ENCODE measurements at places on chromosomes 4 and X.

GRCh38 chr4:121221201-121221600 is 57.1 kb upstream of the TNIP3 start:
- no peak for DNase-seq

GRCh38 chrX:65697915-65698796 is 30.7 kb downstream of the MSN start:
- no peak for DNase-seq

GRCh38 chr4:147830102-147830463 is 98.2 kb downstream of the ARHGAP10 start:
- DNase-seq = no peak

GRCh38 chr4:70306076-70306475 is 28.7 kb upstream of the CABS1 start:
- no peak for DNase-seq

- no peak for DNase-seq
These were observed 154.2 kb upstream of the SPANXC start for GRCh38 chrX:141396536-141396935.

DNA sequence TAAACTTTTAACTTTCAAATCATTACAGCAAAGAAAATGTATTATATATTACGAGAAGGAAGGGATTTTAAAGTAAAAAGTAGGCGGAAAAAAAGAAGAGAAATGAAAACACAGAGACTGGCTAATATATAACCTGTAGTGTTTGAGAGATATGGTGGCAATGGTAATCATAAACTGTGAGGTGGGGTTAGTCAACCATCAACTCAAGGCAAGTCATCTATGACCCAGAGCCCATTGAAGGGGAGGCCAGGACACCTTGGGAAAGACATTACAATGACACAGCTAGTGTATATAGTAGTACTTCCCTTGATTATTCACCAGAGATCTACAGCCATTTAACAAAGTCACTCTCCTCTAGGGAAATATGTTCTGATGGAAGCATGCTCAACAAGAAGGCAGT is 423.9 kb upstream of the PITX2 start:
- DNase-seq = no peak

DNA sequence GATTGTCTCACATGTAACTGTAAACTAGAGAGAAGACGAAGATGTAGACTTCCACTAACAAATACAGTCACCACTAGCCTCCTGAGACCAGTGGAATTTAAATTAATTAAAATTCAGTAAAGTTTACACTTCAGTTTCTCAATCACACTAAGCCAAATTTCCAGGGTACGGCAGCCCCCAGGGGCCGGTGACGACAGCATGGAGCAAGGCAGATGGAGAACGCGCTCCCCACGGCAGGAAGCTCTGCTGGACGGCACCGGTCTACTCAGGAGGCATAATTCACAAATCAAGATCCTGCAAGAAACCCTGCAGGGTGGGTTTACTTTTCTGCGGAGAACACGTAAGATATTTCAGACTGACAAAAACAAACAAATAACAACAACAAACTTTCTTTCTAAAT is 80.7 kb downstream of the FAT1 start:
- DNase-seq = no peak

DNA sequence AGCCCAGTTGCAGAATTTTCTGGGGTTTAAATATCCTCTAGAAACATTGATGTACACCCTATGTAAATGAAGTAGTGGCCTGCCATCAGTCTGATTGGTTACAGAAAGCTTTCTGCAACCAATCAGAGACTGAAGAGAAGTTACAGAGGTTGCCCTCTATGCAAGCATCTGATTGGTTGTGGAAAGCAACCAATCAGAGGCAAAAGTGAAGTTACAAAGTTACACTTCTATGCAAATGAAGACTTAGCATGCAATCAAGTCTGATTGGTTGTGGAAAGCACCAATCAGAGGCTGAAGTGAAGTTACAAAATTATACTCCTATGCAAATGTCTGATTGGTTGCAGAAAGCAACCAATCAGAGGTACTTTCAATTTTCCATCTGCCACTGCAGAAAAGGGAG is 51.9 kb upstream of the USP9X start:
- no peak for DNase-seq

DNA sequence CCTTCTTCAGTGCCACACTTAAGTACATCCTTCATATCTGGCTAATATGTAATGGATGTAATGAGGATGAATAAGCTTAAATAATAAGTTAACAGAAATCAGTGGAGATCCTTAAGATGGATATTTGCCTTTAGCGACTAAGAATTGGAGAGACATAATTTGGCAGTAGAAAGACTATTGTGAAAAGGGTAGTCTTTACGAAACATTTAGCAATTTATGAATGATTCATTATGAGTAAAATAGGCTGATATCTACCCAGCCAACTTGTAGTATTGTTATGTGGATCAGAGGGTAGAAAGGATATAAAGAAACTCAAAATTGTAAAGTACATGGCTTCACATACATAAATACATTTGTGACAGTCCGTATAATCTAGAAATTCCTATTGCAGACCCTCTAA is 2371.8 kb downstream of the PCDH7 start:
- DNase-seq = no peak

GRCh38 chr4:69485130-69485529 is 10.6 kb downstream of the UGT2B4 start:
- DNase-seq = no peak

GRCh38 chr4:7990807-7991459 is 51.3 kb upstream of the AFAP1 start:
- DNase-seq = no peak

GRCh38 chrX:46903458-46904242 is 8.6 kb upstream of the JADE3 start:
- peak; percentile 51 for DNase-seq

GRCh38 chrX:44731160-44731559 is 112.7 kb upstream of the DUSP21 start:
- DNase-seq = no peak

- DNase-seq = no peak
These were observed 7.0 kb upstream of the TLR3 start for GRCh38 chr4:186061921-186062320.

- no peak for DNase-seq
These were observed 398.2 kb upstream of the SPANXN1 start for GRCh38 chrX:144849141-144849540.

DNA sequence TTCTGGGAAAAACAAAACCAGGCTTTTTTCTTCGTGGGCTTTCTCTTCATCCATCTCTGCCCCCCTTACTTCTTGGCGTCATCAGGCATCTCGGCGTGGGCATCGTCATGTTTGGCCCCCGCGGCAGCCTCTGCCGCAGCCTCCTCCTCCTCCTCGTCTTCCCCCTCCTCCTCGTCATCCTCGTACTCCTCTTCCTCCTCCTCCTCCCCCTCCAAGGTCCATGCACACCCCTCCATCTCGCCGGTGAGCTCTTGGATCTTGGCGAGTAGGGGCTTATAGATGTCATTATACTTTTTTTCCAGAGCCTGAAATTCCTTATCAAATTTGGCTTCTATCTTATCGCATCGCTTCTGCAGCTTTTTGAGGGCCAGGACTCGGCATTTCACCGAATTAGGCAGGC is 488 bp downstream of the NAP1L5 start:
- no peak for DNase-seq

DNA sequence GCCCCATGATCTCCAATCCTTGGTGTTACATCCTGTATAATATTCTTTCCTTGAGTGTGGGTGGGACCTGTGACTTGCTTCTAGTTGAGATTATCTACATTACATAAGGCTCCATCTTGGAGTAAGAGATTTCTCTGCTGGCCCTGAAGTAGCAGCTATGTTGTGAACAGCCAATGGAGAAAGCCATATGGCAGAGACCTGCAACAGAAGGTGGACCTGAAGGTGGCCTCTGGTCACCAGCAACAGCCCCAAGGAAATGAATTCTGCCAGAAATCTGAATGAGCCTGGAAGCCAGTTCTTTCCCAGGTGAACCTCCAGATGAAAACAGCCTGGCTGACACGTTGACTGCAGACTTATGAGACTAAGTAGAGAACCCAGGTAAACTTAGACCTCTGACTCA is 2.3 kb upstream of the INTS6L start:
- DNase-seq = no peak

DNA sequence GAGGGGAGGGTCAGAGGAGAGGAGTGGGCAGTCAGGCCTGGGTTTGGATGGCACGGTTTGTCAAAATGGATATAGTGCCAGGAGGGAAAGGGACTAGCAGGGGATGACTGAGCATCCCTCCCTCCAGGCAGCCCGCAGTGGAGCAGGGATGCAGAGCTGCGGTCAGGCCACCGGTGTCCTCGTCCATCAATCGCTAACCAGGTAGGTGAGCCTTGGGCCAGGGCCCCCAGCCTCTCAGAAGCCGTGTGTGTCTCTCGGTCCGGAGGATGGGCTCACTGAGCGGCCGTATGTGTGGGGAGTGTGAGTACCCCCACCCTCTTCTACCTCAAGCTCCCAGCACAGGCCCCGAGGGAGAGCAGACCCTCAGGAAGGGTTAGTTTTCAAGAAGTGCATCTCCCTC is 538 bp upstream of the CYTL1 start:
- DNase-seq = no peak

- DNase-seq = no peak
These were observed 1319.7 kb upstream of the TENM3 start for GRCh38 chr4:180923486-180923885.

DNA sequence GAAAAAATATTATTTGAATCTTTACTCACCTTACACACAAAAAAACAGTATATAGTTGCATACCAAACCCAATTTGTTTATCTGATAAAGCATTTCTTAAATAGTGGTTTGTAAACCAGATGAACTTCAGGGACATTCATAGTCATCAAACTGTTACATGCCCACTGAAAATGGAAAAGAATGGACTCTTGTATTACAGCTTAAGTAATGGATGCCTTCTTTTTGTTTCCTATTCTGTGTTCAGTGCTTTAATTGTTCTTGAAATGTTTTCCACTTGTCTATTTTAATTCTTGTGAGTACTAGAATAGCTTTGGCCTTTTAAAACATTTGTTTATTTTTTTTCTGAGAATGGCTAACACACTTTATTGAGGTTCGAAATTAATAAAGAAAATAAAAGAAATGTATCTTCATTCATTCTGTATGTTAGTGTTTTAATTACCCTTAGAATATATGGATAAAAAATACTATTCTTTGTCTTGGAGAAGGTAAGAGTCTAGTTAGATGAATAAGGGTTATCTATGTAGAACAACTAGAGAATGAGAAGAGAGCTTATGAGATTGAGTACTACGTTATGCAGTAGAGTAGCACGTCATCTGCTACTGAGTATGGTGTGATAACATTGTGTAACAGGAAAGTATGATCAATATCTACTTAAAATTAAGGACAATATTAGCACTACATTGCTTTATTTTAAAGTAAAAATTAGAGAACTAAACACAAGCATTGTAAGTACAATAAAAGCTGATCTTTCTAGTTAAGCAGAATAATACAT is 9.9 kb downstream of the CPEB2 start:
- DNase-seq = no peak
